Ammon's horn (tissue), 1 donor: ENCODE measurements at places on chromosomes 3 and 15.
A peak's percentile ranks its signal among the peaks of the same experiment; 100 is the strongest.

DNA sequence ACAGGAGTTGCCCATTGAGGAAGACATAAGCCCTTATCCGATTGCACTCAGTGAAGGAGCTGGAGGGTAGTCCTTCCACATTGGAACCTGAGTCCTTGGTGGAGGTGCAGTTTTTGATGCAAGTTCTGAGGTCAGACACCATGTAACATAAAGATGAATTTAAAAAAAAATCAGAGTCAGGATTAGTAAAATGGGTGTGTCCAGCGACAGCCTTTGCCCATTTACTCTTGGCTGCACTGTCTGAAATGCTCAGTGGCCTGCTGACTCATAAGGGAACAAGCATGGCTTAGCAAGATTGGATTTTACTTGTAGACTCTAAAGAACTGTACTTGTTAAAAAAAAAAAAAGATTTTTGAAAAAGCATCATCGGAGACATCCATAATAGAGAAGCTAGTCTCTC lies 241.1 kb upstream of the TOPAZ1 start:
- no peak for DNase-seq

DNA sequence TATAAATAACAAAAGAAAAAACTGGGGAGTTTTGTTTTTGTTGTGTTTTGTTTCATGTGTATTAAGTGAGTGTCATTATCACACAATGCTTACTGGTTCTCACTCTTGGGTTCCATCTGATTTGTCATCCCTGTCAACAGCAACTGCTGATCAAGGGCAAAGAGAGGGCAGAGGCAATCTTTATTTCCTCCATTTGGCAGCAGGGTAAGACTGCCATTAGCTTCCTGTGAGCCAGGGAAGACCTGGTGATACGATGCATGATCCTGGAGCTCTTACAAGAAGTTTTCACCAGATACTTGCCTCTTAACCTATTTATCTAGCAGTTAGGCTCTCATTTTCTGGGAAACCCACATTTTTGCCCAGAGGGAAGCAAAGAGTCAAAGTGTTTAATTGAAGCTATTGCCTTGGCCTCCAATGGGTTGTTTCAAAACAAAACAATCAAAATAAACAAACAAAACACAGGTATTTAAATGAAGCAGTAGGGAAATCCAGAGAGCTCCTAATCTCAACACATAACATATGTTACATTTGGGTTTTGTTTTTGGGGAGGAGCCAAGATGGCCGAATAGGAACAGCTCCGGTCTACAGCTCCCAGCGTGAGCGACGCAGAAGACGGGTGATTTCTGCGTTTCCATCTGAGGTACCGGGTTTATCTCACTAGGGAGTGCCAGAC lies 529.8 kb downstream of the MAGI1 start:
- no peak for DNase-seq

DNA sequence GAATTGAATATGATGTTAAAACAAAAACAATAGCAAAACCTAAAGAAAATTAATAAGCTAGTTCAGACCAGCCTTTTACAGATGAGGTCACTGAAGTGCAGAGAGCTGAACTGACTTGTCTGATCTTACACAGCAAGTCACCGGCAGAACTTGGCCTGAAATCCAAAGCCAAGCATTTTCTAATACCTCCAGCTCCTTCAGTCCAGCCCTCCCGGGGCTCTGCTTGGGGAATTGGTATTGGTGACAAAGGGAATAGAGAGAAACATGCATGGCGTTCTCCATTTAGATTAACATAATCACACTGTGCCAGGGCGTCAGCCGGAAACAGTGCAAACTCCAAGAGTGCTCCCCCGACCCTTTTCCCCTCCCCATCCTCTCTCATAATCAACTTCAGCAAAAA lies 14.1 kb upstream of the ZSCAN2 start:
- no peak for DNase-seq

DNA sequence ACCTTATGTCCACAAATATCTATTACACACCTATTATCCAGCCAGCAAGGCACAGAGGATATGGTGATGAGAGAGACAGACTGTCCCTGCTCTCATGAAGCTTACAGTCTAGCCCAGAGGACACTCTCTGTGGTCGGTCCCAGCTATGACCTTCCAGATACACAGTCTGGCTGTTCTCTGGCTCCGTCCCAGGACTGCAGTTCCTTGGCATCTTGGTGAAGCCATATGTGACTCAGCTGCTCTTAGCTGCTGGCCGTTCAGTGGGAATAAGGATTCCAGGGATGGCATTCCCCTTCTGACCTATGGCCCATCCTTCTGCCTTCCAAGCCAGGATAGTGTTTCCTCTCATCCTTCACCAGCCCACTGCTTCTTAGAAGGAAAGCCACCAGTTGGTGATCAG lies 30.8 kb downstream of the MEX3B start:
- DNase-seq: no peak

GRCh38 chr15:67838789-67839332 lies 984 bp downstream of the RNU6-1 start:
- peak; percentile 73 for DNase-seq

DNA sequence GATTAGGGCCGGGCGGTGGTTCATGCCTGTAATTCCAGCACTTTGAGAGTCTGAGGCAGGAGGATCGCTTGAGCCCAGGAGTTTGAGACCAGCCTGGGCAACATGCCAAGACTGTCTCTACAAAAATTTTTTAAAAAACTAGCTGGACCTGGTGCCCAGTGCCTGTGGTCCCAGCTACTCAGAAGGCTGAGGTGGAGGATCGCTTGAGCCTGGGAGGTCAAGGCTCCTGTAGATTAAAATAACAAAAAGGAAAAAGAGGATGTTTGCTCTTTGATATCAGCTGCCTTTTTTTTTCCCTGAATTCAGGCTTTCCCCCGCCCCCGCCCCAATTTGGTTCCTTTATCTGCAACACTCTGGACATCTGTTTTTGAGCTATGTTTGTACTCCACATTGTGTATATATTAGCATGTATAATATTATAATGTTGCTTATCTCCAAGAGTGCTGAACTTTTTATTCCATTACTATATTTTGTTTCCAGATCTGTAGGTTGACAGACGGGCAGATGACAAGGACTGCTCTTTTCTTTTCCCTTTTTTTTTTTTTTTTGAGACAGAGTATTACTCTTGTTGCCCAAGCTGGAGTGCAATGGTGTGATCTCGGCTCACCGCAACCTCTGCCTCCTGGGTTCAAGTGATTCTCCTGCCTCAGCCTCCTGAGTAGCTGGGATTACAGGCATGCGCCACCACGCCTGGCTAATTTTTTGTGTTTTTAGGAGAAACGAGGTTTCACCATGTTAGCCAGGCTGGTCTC lies 4.6 kb downstream of the SNAP23 start:
- no peak for DNase-seq

DNA sequence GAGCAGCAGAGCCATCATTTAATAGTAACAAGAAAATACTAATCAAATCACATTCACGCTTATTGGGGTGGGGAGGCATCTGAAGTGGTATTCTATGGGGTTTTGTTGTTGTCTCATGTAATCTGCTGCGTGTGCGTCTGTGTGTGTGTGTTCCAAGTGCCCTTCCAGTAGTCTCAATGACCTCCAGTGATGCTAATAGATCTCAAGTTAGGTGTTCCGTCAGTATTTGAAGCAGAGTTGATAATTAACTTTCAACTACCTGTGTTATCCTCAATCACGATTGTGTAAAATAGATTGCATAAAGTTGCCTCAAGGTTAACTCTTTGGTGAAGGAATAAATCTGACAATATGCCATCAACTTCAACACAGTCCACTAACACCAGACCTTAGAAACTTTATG lies 375.0 kb downstream of the MECOM start:
- no peak for DNase-seq

DNA sequence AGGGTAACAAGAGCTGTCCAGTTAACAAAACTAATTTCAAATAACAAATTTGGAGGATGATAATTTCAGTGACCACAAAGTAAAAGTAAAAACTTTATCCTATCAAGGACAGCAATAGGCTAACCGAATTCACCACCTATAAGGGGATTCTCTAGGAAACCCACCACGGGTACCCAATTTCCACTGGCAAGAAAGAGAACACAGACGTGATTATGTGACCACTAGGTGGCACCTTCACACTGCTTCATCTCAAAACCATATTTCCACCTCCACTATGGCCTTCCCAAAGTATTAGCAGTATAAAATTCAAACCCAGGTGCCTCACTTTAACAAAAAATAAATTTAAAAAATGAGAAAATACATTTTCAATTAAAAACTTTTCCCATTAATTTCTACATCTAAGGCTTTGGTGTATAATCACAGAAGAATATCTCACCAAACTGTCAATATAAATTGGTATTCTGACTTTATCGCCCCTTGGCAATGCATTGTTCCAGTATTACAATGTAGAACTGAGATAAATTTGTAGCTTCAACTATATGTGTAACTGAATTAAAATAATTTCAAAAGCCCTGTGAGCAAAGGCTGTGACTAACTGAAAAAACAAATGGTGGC lies 96.5 kb downstream of the FSIP1 start:
- DNase-seq: peak; percentile 76

GRCh38 chr15:59174835-59175831 lies 31.5 kb upstream of the LDHAL6B start:
- peak; percentile 78 for DNase-seq

GRCh38 chr15:76310475-76311099 lies 682 bp downstream of the ETFA start:
- no peak for DNase-seq

GRCh38 chr3:71491154-71491752 lies 92.3 kb downstream of the FOXP1 start:
- no peak for DNase-seq

DNA sequence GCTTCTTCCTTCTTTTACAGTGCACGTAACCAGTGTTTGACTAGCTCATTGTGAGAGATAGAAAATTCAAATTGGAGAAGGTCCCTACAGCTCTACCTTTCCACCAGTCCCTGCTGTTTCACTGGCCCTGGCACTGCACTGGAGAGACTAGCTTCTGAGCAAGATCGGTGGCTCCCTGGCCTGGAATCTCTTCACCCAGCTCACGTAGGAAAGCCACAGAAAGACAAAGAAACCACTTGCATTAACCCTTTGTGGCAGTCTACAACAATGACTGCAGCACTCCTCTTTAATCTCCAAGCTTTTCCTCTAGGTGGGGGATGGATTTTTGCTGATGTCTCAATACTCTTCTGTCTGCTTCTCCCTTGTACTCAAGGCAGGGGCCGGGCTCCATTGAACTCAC lies 155.9 kb downstream of the PEX5L start:
- no peak for DNase-seq

DNA sequence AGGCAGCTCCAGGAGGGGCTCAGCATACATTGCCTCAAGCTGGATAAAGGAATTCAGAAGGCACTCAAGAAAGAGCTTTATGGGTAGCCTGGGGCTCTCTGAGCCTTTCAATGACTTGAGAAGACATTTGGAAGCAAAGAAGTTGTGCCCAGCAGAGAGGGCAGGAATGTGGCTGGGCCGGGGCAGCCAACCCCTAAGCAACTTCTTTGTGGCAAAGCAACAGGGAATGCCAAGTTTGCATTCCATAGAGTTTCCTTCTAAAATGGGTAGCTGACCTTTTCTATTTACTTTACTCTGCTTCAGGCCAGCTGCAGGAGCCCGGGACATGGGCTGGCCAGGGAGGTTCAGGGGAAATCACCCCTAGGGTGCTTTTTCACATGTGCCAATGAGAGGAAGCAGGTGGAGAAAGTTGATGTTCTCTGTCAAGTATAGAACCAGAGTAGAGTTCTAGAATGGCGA lies 45.6 kb downstream of the CCDC12 start:
- DNase-seq: no peak

DNA sequence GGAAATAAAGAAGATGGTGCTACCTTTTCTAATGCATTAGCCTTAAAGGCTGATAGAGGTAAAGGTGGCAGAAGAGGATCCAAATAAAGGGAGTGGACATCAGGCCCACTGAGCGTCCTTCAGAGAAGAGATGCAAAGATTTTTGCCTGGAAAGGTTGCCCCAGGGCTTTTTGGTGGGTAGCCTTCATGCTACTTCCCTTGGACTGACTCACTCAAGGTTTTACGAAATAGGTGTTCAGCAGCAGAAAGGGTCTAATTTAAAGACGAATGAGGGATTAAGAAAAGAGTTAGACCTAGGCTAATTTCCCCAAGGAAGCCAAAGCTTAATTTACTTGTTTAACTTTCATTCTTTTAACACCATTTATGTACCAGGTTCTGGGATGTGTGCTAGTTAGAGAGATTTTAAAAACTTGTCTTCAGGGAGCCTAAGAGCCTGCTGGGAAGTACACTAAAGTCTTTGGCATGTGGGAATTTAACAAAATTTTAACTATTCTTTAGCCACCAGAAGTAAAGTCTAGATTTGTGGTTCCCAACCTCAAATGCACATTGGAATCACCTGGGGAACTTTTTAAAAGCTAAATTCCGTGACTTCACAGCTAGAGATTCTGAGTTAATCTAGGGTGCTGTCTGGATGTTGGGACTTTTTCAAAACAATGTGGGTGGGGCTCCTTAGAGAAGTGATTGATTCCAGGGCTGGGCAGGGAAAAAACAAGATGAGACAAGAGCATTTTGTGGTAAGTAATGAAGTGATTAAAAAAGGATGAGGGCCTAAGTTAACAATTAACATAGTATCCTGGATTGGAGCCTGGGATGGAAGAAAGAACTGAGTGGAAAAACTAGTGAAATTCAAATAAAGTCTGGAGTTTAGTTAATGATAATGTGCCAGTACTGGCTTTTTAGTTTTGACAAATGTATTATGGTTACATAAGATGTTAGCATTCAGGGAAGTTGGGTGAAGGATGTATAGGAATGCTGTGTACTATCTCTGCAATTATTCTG lies 3.4 kb downstream of the IL20RB start:
- DNase-seq: no peak

DNA sequence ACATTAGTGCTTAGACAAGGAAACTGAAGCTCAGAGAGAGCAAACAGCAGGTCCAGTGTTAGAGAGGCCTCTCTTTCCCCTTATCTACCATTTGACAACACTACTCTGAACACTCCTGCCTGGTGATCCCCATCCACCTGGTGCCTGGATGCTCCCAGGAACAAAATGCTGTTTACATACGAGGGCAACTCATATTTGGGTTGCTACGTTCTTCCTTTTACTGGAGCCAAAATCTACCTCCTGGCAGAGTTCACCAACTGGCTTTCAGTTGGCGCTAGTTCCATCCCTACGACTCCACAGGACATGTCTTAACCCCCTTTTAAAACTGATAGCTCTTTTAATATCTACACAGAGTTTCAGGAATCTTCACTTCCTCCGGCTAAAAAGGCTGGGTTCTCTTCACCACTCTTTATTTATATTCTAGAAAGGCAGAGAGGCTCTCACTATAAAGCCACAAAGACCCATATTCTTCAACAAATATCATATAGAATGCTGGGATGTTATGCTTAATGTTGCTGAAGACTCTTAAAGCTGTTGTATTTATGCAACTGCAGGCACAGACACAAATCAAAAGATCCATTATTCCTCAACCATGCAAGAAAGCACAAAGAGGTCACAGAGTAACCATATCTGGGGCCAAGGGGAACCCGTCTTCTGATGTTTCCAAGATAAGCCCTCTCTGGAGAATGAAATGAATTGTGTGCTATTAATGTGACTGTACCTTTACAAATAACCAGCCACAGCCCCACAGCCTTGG lies 47.9 kb downstream of the CCNB2 start:
- DNase-seq: no peak

GRCh38 chr3:22862111-22862510 lies 341.0 kb upstream of the UBE2E2 start:
- no peak for DNase-seq

DNA sequence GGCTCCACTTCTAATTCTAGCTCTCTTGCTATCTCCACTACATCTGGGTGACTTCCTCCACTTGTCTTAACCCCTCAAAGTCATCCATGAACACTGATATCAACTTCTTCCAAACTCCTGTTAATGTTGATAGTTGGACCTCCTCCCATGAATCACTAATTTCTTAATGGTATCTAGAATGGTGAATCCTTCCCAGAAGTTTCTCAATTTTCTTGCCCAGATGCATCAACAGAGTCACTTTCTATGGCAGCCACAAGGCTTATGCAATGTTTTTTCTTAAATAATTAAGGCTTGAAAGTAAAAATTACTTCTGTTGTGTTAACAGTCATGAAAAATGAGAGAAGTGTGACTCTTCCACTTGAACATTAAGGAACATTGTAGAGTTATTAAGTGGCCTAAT lies 164.3 kb downstream of the PCCB start:
- DNase-seq: no peak
